Smooth muscle cell of the pulmonary artery (primary cell): ENCODE measurements at places on chromosomes 5 and 9. TPM values are rescaled to one million over a fixed set of nuclear protein-coding genes. Genes with fewer than 3 reads are reported as not detected.

NUTM2G gene
- not detected in 2 replicates for total RNA-seq

LCN2 gene
- total RNA-seq = not detected in 2 replicates

GMCL2 gene
- total RNA-seq = not detected in 2 replicates

ELOVL7 gene
- 0.07 TPM in 1 of 2 replicates, not detected in the other for total RNA-seq

C5orf58 gene
- total RNA-seq = not detected in 2 replicates

SLCO4C1 gene
- total RNA-seq = not detected in 2 replicates

TAF11L2 gene
- total RNA-seq = not detected in 2 replicates

LECT2 gene
- not detected in 2 replicates for total RNA-seq

IFNB1 gene
- total RNA-seq = not detected in 2 replicates

GABRP gene
- not detected in 2 replicates for total RNA-seq
